Chondrocyte (in vitro differentiated cells): ENCODE measurements at places on chromosomes 6 and 20. TPM values are rescaled to one million over a fixed set of nuclear protein-coding genes. Genes with fewer than 3 reads are reported as not detected.

Gene CEP162
- 4.5 to 10.1 TPM (median 5.1 TPM) in 3 replicates for total RNA-seq

Gene PSORS1C1
- 4.2 to 6.0 TPM (median 5.5 TPM) in 3 replicates for total RNA-seq

Gene TOP1
- 39.0 to 42.6 TPM (median 39.2 TPM) in 3 replicates for total RNA-seq

DNA sequence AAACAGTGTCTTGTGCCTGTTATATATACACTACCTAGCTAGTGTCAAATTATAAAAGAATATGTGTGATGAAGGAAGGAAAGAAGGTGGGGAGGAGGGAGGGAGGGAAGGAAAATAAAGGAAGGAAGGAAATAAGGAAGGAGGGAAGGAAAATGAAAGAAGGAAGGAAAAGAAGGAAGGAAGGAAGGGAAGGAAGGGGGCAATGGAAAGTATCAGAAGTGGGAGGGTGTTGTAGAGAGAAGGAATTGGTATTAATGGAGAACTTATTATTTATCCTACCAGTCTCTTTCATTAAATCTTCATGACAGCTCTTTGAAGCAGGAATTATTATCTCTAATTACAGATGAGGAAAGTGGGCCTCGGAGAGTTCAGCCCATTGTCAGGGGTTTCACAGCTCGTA, 202.4 kb downstream of the SAMD5 start:
- H3K4me3 ChIP-seq = no peak overlapping the region
- no peaks in the 10 kb centered on the region for H3K4me1 ChIP-seq
- H3K27me3 ChIP-seq = no peaks in the 10 kb centered on the region
- DNase-seq = no peak

- H3K4me3 ChIP-seq = no peak overlapping the region
- H3K36me3 ChIP-seq = no peaks in the 10 kb centered on the region
- no peak overlapping the region for H3K27ac ChIP-seq
- peaks cover 38% of the 10 kb centered on the region for H3K4me1 ChIP-seq
- H3K27me3 ChIP-seq = no peaks in the 10 kb centered on the region
Measured at GRCh38 chr6:162373192-162373591, 354.4 kb downstream of the PRKN start.

DNA sequence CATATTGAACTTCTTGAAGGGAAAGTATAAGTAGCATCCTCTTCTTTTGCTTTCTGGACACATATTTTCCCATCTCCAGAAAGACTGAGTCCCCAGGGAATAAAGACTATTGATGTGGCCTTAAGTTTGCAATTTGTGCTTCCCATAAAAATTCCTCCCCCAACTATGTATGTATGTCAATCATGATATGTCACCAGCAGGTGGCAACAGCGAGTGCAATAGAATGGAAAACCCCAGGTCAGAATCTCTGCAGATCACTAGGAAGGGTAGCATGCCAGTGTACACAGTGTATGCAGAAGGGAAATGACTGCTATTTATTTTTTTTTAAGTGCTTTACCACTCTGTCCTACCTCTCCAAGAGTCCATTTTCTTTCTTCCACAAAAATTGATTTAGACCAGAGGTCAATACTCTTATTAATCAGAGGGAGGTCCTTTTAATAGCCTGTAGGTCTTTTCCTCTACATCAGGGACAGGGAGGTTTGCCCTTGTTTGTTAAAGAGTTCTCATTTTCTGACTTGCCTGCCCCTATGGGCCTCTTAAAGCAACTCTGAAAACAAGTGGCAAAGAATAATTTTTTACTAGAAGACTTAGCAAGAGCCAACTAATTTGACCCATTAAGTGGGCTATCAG, 61.4 kb downstream of the BMP2 start:
- H3K27me3 ChIP-seq = peaks cover 10% of the 10 kb centered on the region
- no peaks in the 10 kb centered on the region for H3K36me3 ChIP-seq
- DNase-seq = no peak

- no peaks in the 10 kb centered on the region for H3K27me3 ChIP-seq
- H3K27ac ChIP-seq = no peak overlapping the region
- no peak for DNase-seq
- H3K4me3 ChIP-seq = no peak overlapping the region
- peaks cover 7% of the 10 kb centered on the region for H3K4me1 ChIP-seq
Measured at GRCh38 chr6:112116221-112116620, 28.8 kb downstream of the FAM229B start.

DNA sequence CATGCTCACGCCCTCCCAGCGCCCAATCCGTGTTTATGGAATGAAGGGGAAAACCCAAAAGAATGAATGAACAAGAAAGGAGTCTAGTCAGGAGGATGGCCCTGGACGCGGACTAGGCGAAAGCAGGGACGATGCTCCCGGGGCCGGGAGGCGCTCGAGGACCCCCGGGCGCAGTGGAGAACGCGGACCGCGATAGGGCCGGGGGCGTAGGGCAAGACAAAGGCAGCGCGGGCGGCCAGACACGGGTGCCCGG, 758 bp downstream of the GCLC start:
- DNase-seq = no peak

GRCh38 chr6:154280521-154280920, 76.1 kb downstream of the IPCEF1 start:
- H3K27me3 ChIP-seq = no peaks in the 10 kb centered on the region
- no peaks in the 10 kb centered on the region for H3K36me3 ChIP-seq
- peaks cover 5% of the 10 kb centered on the region for H3K4me1 ChIP-seq
- DNase-seq = no peak
- H3K27ac ChIP-seq = no peak overlapping the region
- no peak overlapping the region for H3K4me3 ChIP-seq

- H3K27me3 ChIP-seq = no peaks in the 10 kb centered on the region
- DNase-seq = no peak
- H3K27ac ChIP-seq = peak overlapping the region; percentile 99
Measured at GRCh38 chr20:19993958-19994669, 23.0 kb upstream of the NAA20 start.

DNA sequence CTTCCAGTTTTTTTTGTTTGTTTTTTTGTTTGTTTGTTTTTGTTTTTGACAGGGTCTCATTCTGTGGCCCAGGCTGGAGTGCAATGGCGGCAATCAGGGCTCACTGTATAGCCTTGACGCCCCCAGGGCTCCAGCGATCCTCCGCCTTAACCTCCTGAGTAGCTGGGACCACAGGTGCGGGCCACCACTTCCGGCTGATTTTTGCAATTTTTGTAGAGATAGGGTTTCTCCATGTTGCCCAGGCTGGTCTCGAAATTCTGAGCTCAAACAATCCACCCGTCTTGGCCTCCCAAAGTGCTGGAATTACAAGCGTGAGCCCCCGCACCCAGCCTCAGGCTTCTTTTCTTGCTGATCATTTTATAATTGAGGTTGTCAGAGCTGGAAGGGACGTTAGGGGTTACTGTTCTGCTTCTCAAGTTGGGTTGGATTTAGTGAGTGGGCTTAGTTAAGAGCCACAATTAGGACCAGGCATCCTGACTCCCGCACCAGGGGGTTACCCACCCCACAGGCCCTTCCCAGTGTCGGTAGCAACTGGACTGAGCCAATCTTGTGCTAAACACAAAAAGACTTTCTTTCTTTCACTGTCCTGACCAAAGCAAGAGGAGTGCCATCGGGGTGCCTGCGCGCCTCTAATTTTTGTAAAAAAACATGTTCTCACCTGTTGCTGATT, 13.1 kb upstream of the ZSCAN9 start:
- peaks cover 2% of the 10 kb centered on the region for H3K36me3 ChIP-seq
- peaks cover 55% of the 10 kb centered on the region for H3K27me3 ChIP-seq
- peak overlapping the region; percentile 74 for H3K4me3 ChIP-seq
- peaks cover 32% of the 10 kb centered on the region for H3K4me1 ChIP-seq
- H3K27ac ChIP-seq = peak overlapping the region; percentile 67

DNA sequence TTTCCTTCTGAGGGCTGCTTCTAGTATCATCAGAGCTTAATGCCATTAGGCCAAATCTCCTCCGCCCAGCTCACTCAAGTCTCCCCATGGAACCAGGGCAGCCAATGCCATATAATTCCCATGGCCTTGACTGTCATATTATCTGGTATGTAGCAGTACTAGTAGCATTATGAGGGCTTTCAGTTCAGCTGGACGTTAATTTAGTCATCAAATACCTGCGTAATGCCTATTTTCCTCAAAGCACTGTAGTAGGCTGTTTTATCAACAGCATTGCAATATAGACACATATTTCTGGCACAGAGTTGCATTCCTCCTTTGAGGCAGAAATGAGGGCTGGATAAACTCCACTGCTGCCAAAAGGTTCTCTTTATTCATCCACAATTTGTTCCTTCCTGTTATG, 1.7 kb downstream of the KCTD20 start:
- H3K4me3 ChIP-seq = peak overlapping the region; percentile 94
- peak overlapping the region; percentile 94 for H3K27ac ChIP-seq
- peaks cover 42% of the 10 kb centered on the region for H3K4me1 ChIP-seq
- H3K27me3 ChIP-seq = no peaks in the 10 kb centered on the region
- DNase-seq = no peak
- H3K36me3 ChIP-seq = peaks cover 3% of the 10 kb centered on the region

DNA sequence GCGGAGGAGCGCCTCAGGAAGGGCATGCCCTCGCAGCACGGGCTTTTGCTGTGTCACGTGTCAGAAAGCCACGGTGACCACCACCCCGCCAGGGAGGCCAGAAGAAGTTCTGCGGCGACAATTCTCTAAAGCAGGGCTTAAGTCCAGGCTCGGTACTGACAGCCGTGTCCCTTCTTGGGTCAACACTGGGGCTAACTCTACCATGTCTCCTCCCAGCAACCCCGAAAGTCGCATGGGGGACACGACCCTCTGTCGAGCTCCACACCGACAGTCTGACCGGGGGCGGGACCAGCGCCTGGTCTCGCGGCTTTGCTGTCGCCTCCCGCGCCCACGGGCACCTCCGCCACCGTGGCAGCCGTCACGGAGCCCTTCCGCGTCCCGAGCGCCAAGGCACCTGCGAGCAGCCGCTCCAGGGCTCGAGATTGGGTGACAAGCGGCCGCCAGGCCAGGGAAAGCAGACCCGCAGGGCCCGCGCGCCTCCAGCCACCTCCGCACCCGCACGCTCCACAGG, 534 bp downstream of the NANP start:
- H3K36me3 ChIP-seq = peaks cover under 1% of the 10 kb centered on the region
- no peak for DNase-seq
- H3K4me1 ChIP-seq = peaks cover 19% of the 10 kb centered on the region
- H3K27me3 ChIP-seq = no peaks in the 10 kb centered on the region
- H3K4me3 ChIP-seq = peak overlapping the region; percentile 84

DNA sequence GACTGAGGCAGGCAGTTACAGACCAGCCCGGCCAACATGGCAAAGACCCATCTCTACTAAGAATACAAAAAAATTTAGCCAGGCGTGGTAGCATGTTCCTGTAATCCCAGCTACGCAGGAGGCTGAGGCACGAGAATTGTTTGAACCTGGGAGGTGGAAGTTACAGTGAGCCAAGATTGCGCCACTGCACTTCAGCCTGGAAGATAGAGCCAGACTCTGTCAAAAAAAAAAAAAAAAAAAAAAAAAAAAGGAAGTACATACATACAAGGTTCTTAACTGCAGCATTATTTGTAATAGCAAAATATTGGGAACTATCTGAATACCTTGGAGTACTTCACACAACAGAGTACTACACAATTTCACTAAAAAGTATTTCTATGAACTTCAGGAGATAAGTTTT, 183.5 kb upstream of the OLIG3 start:
- peaks cover 4% of the 10 kb centered on the region for H3K4me1 ChIP-seq
- peaks cover 1% of the 10 kb centered on the region for H3K27me3 ChIP-seq
- H3K36me3 ChIP-seq = no peaks in the 10 kb centered on the region
- no peak overlapping the region for H3K4me3 ChIP-seq
- H3K27ac ChIP-seq = no peak overlapping the region
- no peak for DNase-seq

DNA sequence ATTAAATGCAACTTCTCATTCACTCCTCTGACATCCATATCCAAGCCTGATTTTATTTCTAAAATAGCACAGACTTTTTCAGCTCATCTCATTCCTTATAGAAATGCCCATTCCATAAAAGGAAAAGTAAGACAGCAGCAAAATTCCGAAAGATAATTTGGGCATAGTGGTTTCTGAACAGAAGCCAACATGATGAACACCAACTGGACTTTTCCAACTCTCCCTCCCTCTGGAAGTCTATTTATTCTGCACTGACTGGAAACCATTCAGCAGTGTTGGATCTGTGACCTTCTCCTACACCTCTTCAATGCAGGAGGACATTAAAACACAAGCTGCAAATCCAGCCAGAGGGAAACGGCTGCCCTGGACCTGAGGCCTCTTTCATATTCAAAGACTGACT, 306.2 kb upstream of the NT5E start:
- peaks cover 6% of the 10 kb centered on the region for H3K4me1 ChIP-seq
- no peak overlapping the region for H3K27ac ChIP-seq
- no peak overlapping the region for H3K4me3 ChIP-seq
- H3K36me3 ChIP-seq = no peaks in the 10 kb centered on the region

DNA sequence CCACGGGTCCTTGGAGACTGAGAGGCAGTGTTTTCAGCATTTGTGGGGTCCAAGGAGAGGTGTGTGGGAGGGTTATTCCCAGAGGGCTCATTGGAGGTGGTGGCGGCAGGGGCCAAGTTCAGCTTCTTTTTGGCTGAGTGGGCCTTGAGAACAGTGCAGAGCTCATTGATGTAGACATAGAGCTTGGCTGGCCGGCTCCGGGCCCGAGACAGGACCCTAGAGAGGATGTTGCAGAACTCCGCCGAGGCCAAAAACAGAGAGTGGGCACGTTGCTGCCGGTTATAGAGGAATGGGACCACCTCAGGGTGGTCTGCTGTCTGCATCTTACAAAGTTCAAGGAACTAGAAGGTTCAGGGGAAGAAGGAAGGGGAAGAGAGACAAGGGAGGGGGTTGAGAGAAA, 3.7 kb upstream of the ZBTB22 start:
- DNase-seq = no peak
- peaks cover 19% of the 10 kb centered on the region for H3K36me3 ChIP-seq
- peak overlapping the region; percentile 94 for H3K4me3 ChIP-seq

GRCh38 chr6:167130008-167130677, 7.2 kb downstream of the CCR6 start:
- H3K27ac ChIP-seq = no peak overlapping the region
- no peaks in the 10 kb centered on the region for H3K4me1 ChIP-seq
- DNase-seq = no peak
- H3K4me3 ChIP-seq = no peak overlapping the region
- H3K36me3 ChIP-seq = no peaks in the 10 kb centered on the region

DNA sequence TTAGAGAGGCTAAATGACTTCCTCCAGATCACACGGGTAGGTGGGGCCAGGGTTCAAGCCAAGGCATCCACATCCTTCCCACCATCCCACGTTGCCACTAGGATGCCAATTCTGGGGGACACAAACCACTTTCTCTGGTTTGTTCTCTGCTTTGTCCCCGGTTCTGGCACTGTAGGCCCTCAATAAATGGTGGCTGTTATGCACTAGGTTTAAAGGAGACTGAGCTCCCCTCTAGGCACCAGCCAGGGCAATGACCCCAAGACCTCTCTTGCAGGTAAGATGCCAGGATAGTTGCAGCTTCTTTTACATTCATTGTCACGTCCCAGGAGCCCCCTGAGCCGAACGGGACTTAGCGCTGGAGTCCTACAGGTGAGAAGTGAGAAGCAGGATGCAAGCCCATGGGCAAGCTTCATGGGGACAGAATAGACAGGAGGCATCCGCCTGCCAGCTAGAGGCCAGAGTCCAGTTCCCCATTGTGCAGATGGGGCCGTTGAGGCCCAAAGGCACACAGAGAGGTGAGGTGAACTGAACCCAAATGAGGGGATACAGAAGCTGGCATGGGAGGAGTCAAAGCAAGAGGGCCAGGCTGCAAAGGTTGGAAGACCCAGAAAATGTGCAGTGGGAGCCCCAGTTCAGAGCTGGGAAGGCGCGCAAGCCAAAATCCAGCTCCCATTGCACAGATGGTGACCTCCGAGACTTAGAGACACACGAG, 677 bp downstream of the PXMP4 start:
- H3K27me3 ChIP-seq = no peaks in the 10 kb centered on the region
- H3K4me1 ChIP-seq = peaks cover 10% of the 10 kb centered on the region
- H3K4me3 ChIP-seq = peak overlapping the region; percentile 82
- no peaks in the 10 kb centered on the region for H3K36me3 ChIP-seq

GRCh38 chr6:105835373-105835772, 250.8 kb upstream of the PRDM1 start:
- no peaks in the 10 kb centered on the region for H3K4me1 ChIP-seq
- H3K27ac ChIP-seq = no peak overlapping the region
- H3K36me3 ChIP-seq = no peaks in the 10 kb centered on the region
- no peak overlapping the region for H3K4me3 ChIP-seq
